ENCODE measurements at places on chromosomes 4 and X.

DNA sequence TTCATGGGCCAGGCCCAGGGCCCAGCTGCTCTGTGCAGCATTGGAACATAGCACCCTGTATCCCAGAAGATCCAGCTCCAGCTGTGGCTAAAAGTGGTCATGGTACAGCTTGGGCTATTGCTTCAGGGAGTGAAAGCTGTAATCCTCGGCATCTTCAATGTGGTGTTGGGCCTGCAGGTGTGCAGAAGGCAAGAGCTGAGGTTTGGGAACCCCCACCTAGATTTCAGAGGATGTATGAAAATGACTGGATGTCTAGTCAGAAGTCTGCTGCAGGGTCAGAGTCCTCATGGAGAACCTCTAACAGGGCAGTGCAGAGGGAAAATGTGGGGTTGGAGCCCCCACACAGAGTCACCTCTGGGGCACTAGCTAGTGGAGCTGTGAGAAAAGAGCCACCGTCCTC is 341.7 kb downstream of the PPP3CA start:
- DNase-seq = no peak

- DNase-seq = no peak
Measured at GRCh38 chr4:27123123-27123768, 262.6 kb downstream of the STIM2 start.

DNA sequence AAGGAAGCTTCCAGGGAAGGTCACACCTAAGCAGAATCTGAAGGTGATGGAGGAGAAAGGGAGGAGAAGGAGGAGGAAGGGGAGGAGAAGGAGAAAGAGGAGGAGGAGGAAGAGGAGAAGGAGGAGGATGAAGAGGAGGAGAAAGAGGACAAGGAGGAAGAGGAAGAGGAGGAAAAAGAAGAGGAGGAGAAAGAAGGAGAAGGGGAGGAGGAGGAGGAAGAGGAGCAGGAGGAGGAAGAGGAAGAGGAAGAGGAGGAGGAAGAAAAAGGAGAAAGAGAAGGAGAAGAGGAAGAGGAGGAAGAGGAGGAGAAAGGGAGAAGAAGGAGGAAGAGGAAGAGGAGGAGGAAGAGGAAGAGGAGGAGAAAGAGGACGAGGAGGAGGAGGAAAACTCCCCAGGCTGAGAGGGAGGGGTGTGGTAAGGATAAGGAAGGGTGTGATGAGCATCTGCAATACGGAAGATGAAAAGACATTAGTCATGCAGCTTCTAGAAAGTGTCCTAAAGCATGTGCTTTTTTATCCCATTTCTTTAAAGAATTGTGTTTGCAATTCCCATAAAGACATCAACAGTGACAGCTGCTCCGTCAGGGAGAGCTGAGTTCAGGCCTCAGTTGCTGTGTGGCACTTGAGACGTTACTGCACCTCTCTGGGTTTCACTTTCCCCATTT is 41.1 kb downstream of the CRMP1 start:
- DNase-seq = no peak

- no peak for DNase-seq
Measured at GRCh38 chr4:103289186-103289585, 91.0 kb upstream of the CENPE start.

GRCh38 chr4:26021417-26022345 is 107.7 kb downstream of the SMIM20 start:
- DNase-seq = no peak

GRCh38 chr4:157776930-157777528 is 395.8 kb downstream of the GASK1B start:
- DNase-seq = no peak

GRCh38 chrX:154051201-154051810 is 31.6 kb upstream of the IRAK1 start:
- DNase-seq = no peak

GRCh38 chr4:673349-674091 is 556 bp downstream of the ATP5ME start:
- DNase-seq = no peak

DNA sequence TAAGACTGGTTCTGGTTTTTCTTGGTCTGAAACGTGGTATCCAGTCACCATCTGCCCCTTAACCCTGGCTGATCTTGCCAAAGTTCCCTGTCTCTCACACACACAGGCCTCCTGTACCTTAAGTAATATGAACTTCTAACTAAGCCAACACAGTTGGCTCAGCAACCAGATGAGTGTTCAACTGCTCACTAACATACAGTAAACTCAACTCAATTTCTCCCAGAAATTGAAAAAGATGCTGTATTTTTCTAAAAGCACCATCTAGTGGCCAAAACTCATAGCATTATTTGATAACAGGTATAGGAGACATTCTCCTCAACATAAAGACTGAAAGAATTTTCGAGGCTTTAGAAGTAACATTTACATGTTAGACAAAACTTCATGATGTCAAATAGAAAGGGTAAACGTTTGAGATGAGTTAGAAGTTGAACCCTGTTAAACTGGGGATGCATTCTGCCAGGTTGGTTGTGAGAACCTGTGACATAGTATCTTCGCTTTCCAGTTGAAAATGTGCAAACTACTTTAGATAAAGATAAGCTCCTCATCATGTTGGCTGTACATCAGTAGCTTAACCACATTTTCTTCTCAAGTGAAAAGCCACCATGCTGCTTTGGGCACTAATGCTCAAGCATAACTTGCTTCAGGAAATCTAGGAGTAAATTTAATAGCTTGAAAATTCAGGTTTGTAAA is 31.2 kb downstream of the CCNI start:
- no peak for DNase-seq

DNA sequence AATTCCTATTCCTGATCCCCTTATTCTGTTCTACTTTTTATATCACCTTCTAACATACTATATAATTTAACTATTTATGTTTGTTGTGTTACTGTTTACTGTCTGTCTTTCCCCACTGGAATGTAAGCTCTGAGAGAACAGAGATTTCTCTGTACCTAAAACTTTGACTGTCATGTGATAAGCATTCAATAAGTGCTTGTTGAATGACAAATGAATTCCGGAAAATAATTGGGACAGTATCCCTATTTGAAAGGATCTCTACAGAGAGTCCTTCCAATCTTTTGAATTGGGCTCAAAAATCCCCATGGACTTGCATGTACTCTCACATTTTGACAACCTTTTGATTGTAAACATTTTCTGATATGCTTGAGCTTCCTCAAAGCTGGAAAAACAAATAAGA is 1.6 kb upstream of the MMGT1 start:
- no peak for DNase-seq

DNA sequence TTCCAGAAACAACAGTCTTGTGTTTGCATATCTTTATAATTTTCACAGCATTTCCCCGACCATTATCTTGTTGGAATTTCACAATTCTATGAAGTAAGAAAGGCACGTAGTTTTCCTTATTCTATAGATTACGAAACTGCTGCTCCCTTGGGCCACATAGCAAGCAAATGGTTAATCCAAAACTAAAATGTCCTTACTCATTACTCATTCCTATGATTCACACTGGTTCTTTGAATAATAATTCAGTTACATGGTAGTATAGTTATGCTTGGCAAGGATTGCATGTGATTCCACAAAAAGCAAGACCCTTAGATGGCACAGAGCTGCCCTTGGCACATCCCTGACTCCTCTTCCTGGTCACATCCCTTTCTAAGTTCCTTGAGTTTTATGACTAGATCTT is 51.2 kb downstream of the OR13H1 start:
- DNase-seq = no peak

GRCh38 chrX:17214962-17215361 is 160.0 kb upstream of the NHS start:
- no peak for DNase-seq

DNA sequence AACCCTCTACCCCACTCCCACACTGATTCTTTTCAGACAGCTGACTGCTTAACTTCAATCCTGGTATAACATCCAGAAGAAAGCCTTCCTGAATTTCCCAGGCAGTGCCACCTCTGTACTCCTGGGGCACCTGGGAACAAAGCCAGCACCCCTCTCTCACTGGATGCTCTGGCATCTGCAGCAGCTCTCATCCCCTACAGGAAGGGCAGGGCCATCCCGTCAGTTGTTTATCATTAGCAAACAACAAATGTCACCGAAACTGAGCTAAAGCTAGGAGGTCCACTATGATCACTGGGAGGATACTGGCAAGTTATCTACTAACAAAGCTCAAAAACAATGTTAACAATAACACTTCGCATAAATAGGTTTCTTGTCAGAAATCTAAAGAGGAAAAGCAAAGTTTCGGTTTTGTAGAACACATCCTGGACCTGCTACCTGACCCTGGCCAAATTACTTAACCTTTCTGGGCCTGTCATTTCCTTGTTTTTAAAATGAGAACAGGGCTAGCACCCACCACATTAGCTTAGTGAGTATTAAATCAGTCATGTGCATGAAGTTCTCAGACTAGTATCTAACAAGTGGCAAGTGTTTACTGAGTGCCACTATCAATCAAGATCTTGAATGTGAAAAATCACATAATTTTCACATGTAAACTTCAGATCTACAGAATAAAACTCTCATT is 86.6 kb downstream of the NR3C2 start:
- DNase-seq = no peak

GRCh38 chrX:55169782-55170181 is 50.4 kb upstream of the PAGE5 start:
- DNase-seq = no peak

- DNase-seq = no peak
Measured at GRCh38 chr4:149785696-149786431, 29.8 kb downstream of the IQCM start.
